ENCODE measurements at places on chromosomes 2 and 18. TPM values are rescaled to one million over a fixed set of nuclear protein-coding genes. Genes with fewer than 3 reads are reported as not detected.

DNA sequence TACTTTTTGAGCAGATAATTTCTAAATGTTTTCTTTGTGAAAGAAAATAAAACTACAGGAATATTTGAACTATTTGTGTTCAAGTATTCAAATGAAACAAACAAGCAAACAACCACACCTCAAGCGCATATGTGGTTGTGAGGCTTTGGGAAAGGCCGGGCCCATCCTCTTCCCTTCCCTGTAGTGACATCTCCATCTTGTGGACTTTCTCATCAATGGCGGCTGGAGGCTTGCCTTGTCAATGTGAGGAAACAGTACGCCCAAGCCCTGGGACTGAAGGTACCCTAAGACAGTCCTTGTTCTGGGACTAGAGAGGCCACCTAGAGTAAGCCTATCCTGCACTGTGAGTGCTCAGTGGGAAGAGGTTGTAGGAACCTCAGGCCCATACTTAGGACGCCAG, 166.8 kb downstream of the TPGS2 start:
- no peak for DNase-seq

GRCh38 chr2:136117909-136118818, at the start of gene CXCR4:
CXCR4 (minus strand) TSS chr2:136118149; CDS start chr2:136118060, 89 bp downstream.
- peak; percentile 87 for DNase-seq

GRCh38 chr2:172427990-172428831, 825 bp downstream of the ITGA6 start:
- peak; percentile 70 for DNase-seq

DNA sequence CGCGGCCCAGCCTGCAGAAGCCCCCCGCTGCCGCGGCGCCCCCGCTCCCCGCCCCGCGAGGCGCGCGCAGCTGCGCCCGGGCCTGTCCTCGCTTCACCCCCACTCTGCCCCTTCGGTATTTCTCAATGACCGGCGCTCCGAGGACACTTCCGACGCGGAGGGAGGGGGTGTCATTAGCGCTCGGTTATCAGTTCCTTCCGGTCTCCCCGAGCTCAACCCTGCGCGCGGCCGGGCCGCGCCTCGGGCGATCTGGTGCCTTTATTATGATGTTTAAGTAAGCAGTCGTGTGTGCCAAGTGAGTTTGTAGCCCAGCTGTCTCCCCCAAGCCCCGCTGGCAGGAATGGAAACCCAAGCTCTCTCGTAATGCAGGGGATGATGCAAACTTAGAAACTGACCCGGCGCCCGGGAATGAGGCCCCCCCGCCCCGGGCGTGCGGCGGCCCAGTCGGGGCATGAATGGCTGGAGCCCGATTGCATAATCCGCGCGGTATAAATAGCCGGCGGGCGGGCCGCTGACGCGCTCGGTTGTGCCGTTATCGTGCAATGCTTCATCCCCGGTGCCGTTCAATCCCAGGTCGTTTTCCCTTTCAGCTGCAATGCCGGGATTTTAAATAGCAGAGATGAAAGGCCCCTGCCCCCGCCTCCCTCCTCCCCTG, 3.9 kb upstream of the SPRED2 start:
- peak; percentile 59 for DNase-seq

- DNase-seq: no peak
Observed at GRCh38 chr2:223813329-223813728, 24.1 kb downstream of the AP1S3 start.

DNA sequence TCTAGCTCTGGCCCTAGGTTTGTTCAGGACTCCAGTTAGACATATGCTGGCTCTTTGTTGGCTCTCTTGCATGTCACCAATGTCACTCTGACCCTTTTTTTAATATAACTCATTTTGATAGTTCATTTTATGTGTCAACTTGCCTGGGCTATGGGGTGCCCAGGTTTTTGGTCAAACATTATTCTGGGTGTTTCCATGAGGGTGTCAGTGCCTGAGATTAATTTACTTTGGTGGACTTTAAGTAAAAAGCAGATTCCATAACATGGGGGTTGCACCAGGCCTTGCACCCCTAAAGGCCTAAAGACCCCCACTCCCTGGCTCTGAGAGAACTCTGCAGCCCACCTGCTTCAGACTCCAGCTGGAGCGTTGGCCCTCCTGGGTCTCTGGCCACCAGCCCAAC, 48.1 kb upstream of the SNTG2 start:
- DNase-seq: no peak

GRCh38 chr18:22451796-22452195, 34.1 kb upstream of the CTAGE1 start:
- DNase-seq: no peak

DNA sequence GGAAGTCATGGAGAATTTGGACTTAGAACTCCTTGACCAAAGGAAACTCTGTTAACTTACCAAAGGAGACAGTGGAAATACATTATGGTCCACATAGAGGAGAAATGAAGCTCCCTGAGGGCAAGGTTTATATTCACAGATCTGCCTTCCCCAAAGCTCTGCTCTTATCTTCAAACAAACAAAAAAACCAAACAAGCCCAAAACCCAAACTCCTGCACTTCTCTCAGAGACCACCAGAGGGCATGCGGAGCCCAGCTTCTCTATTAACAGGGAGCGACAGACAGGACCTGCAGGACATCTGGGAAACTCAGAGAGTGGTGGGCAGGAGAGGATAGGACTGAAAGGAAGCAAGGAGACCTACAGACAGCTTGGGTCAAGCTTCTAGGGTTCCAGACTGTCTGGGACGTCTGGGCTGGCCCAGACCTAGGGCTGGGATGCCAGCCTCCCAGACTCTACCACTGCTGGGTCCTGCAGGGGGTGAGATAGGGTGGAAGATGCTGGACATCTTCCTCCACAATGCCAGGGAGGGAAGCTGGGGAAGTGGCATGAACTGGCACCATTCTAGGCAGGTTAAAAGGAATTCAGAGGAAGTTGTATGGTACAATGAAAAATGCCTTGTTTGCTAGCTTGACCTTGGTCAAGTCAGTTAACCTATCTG, 4.0 kb upstream of the WNT10A start:
- peak; percentile 84 for DNase-seq

GRCh38 chr2:178233428-178233827, 39.1 kb downstream of the OSBPL6 start:
- no peak for DNase-seq

DNA sequence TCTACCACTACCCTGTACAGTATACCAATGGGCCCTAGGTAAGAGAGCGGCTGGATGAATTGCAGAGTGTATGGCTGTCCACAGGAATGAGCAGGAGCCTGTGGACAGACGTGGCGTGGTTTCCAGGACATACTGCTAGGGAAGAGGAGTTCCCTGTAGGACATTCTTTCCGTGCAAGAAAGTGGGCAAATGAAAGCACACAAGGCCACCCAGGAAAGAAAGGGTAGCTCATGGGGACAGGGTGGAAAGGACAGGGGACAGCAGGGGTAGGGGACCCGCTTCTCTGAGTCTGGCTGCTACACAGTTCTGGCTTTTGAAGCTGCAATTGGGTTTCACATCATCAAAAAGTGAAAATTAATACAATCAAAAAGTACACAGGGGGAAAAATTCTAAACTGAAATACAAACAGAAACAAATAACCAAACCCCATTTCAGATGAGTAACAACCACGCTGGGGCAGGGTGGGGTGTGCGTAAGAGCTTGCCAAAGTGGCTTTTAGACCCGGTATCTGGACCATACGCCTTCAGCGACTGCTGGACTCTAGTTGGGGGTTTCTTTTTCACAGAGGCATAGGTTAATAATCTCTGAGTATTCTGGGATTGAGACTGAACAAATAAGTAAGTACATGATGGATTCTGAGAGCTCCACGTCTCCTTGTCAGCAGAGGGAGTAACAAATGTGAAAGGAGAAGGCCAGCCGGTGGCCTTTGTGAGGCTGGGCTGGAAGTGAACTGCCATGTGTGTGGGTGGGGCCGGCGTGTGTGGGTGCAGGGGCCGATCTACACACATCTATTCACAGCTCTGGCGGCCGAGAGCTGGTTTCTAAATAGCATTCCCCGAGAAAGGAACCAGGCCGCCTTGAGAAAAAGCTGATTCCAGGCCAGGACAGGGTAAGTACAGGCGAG, 84.0 kb downstream of the HDAC4 start:
- no peak for DNase-seq

DNA sequence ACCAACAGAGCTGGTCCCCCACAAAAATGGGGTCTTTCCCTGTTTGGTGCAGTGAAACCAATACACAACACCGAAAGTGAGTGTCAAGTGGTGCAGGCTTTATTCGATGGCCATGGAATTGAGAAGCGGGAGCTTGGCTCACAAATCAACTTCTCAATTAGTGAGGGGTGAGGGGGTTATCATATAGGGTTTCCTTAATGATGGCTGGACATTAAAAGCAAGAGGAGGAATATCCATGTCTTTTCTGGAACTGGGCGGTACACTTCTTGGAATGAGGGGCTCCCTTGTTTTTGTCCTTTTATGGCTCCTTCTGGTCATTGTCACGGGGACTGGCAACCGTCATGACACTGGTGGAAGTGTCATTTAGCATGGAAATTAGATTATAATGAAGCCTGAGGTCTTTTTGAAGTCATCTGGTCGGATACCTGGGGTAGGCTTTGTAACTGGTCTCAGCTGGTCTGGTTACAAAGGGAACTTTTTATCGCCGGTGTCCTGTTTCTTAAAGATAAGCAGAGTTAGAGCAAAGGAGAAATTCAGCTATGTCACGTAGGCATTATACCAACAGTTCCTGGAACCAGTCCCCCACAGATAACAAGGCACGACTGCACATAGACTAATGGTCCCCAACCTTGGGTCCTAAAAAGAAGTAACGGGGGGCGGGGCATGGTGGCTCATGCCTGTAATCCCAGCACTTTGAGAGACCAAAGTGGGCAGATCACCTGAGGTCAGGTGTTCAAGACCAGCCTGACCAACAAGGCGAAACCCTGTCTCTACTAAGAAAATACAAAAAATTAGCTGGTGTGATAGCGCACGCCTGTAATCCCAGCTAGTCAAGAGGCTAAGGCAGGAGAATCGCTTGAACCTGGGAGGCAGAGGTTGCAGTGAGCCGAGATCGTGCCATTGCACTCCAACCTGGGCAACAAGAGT, 93.5 kb upstream of the NDUFV2 start:
- no peak for DNase-seq

DNA sequence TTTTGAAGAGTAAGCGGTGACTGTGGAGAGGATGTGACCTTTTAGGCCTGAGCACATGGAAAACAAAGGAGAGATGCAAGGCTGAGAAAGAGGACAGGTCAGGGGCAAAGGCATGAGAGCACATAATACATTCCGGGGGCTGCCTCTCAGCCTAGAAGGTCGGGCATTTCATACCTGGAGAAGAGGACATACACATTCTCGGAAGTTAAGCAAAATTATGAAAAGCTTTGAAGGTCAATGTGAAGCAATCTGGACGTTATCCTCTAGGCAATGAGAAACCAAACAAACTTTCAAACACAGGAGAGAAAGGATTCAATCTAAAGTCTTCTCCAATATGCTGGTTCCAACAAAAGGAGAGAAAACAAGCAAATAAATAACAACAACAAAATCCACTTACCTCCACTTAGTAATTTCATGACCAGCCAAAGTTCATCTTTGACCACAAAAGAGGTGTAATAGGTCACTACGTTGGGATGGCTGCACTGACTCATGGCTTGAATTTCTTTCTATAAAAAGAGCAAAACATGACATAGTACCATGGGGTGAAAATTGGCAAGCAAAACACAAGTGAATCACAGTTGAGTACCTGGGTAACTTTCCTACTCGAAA, 80.4 kb downstream of the STK39 start:
- DNase-seq: peak; percentile 64

DNA sequence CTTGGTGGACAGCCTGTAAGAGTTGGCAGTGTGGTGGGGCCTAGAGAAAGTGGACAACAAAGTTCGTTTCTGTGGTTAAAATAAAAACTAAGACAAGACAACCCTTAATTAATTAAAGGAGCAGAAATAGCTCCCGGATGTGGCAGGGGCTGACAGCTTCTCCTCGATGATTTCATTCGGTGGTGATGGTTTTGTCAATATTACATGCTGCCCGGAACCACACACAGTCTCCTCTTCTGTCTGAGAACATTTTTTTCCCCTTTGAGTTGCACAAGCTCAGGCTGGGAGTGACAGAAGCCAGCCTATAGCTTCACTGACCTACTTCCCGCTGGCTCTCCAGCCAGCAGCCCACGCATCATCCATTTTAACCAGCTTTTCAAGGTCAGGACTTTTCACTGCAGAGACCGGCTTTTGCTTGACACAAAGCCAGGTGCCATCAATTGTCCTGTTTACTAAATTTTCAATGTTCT, 378.8 kb downstream of the SLC4A3 start:
- DNase-seq: no peak

DNA sequence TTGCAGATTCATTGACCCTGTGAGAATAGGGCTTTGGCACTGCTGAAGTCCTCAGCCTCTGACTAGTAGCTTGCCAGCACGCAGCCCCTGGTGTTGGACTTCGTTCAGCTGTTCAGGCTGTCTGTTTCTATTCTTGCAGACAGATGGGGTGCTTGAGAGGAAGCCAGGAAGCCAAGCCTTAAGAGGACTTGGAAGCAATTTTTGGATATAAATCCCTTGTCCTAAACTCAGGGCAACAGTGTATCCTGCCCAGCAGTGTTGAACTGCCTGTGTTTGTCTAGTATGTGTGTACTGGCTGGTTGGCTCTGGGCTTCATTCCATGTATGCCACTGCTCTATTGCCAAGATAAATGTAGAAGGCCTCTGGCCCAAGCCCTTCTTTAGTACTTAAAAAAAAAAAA, 108.6 kb downstream of the COMMD1 start:
- DNase-seq: no peak

- DNase-seq: no peak
Observed at GRCh38 chr2:48767330-48767729, 11.8 kb upstream of the LHCGR start.

GRCh38 chr18:62710417-62710816, 4.9 kb upstream of the PHLPP1 start:
- no peak for DNase-seq

GRCh38 chr2:239353692-239354091, 47.1 kb downstream of the HDAC4 start:
- DNase-seq: no peak

- DNase-seq: no peak
Observed at GRCh38 chr18:28767727-28768211, 590.8 kb upstream of the CDH2 start.

Gene CDH2
- total RNA-seq: 0.18 TPM

Gene CWC22
- total RNA-seq: 23.4 TPM

Gene TMEFF2
- not detected for total RNA-seq

Gene ZNF804A
- not detected for total RNA-seq

Gene C2orf78
- total RNA-seq: not detected

Gene TYW5
- total RNA-seq: 8.4 TPM

Gene HMSD
- 1.4 TPM for total RNA-seq

Gene SLC38A11
- total RNA-seq: not detected

Gene CIB4
- total RNA-seq: not detected
